ENCODE measurements at places on chromosomes 1 and 21. TPM values are rescaled to one million over a fixed set of nuclear protein-coding genes. Genes with fewer than 3 reads are reported as not detected.

The TMEM234 gene
- 17.8 TPM for total RNA-seq

The OR10Z1 gene
- not detected for total RNA-seq

The SERINC2 gene
- 73.0 TPM for total RNA-seq

The C1orf141 gene
- total RNA-seq = not detected

The MTARC1 gene
- 5.2 TPM for total RNA-seq

The SOX13 gene
- total RNA-seq = 6.3 TPM

The ELF3 gene
- 79.7 TPM for total RNA-seq

The MAEL gene
- 0.49 TPM for total RNA-seq

The FHL3 gene
- total RNA-seq = 71.1 TPM

The NECTIN4 gene
- total RNA-seq = under 0.01 TPM

The LRRC3 gene
- 2.9 TPM for total RNA-seq

The CLDN17 gene
- total RNA-seq = not detected

The PADI3 gene
- total RNA-seq = 0.16 TPM

The AKNAD1 gene
- not detected for total RNA-seq

The PLA2G2D gene
- total RNA-seq = not detected

The FCRL1 gene
- not detected for total RNA-seq

The AZIN2 gene
- 9.6 TPM for total RNA-seq

The MCOLN3 gene
- total RNA-seq = 1.0 TPM

The ALX3 gene
- not detected for total RNA-seq

The PSMB2 gene
- total RNA-seq = 46.0 TPM

The NCAM2 gene
- 0.51 TPM for total RNA-seq

The SKI gene
- total RNA-seq = 36.0 TPM

The TMEM167B gene
- 15.8 TPM for total RNA-seq

The LY9 gene
- not detected for total RNA-seq

The PPP2R5A gene
- total RNA-seq = 29.4 TPM

The LCE1D gene
- total RNA-seq = not detected

The TFF2 gene
- not detected for total RNA-seq
